SJSA1 (cell line): ENCODE measurements at places on chromosomes 3 and 15. TPM values are rescaled to one million over a fixed set of nuclear protein-coding genes. Genes with fewer than 3 reads are reported as not detected.

DNA sequence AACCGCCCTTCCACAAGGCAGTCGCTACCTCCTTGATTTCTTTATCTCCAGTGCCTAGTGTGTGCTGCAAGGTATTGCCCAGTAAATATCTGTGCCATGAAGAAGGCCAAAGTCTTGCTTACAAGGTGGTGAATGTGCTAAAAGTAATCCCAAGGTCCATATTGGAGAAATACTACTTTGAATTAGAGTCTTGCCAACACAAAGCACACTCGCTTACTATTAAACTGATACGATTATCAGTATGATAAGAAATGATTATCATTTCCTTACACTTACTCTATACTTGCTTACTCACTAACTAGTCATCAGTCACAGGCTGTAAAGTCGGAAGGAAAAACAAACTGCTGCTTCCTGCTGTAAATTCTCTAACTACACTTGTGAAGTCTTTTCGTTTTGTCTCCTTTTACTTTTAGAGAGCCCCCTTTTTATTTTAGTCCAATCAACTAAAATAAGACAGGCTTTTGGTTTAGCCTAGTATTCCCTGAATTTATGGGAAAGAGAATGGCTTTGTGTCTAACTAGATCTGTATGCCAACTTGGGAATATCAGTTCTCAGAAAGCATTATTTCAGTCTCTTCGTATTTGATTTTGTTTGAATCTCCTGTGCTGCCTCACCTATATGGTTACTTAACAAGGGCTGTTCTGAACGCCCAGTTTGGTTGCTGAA, 107.1 kb upstream of the TSC22D2 start:
- H3K36me3 ChIP-seq = no peaks in the 10 kb centered on the region
- no peak overlapping the region for H3K4me3 ChIP-seq
- peak overlapping the region; percentile 12; the same call in 1 of the 2 replicates for H3K27ac ChIP-seq
- no peaks in the 10 kb centered on the region for H3K27me3 ChIP-seq
- peaks cover 47% of the 10 kb centered on the region for H3K4me1 ChIP-seq
- DNase-seq = no peak

DNA sequence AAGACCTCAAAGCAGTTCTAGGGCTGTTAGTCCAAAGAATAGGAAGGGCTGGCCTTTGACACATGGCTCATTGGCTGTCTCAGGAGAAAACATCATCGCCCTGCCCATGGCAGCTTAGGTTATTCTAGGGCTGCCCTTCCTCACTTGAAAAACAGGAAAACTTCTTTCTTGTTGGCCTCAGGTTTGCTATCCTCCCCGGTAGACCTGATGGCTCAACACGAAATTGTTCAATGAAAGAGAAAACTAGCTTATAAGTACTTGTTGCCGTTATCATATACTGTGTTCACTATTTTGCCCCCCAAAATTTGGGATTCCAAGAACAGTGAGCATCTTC, 602 bp upstream of the SLTM start:
- H3K4me3 ChIP-seq = peak overlapping the region; percentile 95
- H3K27ac ChIP-seq = peak overlapping the region; percentile 94
- no peak for DNase-seq
- no peaks in the 10 kb centered on the region for H3K27me3 ChIP-seq
- peaks cover 20% of the 10 kb centered on the region for H3K36me3 ChIP-seq

DNA sequence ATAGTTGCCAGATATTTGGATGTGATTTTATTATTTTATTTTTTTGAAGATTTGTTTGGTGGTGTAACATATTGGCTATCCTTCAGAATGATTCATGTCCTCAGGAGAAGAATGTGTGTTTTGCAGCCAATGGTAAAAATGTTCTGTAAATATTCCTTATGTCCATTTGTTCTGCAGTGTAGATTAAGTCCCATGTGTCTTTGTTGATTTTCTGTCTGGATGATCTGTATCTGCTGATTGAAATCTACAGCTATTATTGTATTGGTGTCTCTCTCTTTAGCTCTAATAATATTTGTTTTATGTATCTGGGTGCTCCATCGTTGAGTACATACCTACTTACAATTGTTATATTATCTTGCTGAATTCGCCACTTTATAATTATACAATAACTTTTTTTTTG, 1641.7 kb downstream of the OTOL1 start:
- no peak overlapping the region for H3K4me3 ChIP-seq
- no peak for DNase-seq
- H3K27ac ChIP-seq = no peak overlapping the region

- H3K36me3 ChIP-seq = no peaks in the 10 kb centered on the region
- no peak overlapping the region for H3K4me3 ChIP-seq
- H3K4me1 ChIP-seq = no peaks in the 10 kb centered on the region
- DNase-seq = no peak
Measured at GRCh38 chr3:87354398-87354797, 78.0 kb upstream of the POU1F1 start.

DNA sequence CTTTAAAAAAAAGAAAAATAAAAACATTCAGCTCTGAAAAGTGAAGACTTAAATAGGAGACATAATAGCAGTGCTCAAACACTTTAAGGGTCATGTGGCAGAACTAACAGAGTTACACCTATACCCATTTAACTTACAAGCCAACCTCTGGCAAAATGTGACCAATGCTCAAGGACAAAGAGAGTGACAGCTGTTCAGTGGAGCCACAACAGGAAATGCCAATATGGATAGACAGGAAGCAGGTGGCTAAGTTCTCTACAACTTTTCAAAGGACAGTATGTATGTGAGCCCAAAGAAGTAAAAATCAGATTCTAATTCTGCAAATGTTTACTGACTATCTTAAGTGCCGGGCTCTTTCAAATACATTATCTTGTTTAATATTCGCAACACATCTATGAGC, 3.4 kb downstream of the TMCC1 start:
- DNase-seq = no peak
- no peak overlapping the region for H3K27ac ChIP-seq
- peaks cover 42% of the 10 kb centered on the region for H3K4me1 ChIP-seq
- H3K4me3 ChIP-seq = no peak overlapping the region

GRCh38 chr15:94743668-94744067, 512.3 kb downstream of the MCTP2 start:
- H3K36me3 ChIP-seq = no peaks in the 10 kb centered on the region
- H3K27ac ChIP-seq = no peak overlapping the region
- H3K27me3 ChIP-seq = no peaks in the 10 kb centered on the region
- no peaks in the 10 kb centered on the region for H3K4me1 ChIP-seq

GRCh38 chr15:101625980-101626379, 26.2 kb downstream of the TM2D3 start:
- no peaks in the 10 kb centered on the region for H3K4me1 ChIP-seq
- no peaks in the 10 kb centered on the region for H3K36me3 ChIP-seq
- no peaks in the 10 kb centered on the region for H3K27me3 ChIP-seq
- no peak overlapping the region for H3K27ac ChIP-seq
- no peak overlapping the region for H3K4me3 ChIP-seq
- no peak for DNase-seq

DNA sequence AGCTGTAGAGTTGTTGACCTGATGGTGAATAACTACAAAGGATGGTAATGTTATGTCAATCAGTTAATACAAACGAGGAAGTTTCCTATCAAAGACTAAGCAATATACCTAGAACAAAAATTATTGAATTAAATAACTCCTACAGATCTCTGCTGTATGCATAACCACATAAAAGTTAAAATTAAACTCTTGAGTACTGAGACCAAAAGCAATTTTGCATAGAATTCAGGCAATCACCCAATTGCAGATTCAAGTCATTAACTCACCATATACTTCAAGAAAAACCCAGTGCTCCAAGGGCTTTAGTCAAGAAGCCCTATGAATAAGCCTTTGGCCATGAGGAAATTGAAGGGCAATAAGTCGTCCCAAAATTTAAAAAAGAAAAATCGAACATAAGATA, 518.8 kb downstream of the MECOM start:
- peaks cover 16% of the 10 kb centered on the region for H3K4me1 ChIP-seq
- no peak for DNase-seq
- peak overlapping the region; percentile 72 for H3K4me3 ChIP-seq
- H3K36me3 ChIP-seq = peaks cover 10% of the 10 kb centered on the region

DNA sequence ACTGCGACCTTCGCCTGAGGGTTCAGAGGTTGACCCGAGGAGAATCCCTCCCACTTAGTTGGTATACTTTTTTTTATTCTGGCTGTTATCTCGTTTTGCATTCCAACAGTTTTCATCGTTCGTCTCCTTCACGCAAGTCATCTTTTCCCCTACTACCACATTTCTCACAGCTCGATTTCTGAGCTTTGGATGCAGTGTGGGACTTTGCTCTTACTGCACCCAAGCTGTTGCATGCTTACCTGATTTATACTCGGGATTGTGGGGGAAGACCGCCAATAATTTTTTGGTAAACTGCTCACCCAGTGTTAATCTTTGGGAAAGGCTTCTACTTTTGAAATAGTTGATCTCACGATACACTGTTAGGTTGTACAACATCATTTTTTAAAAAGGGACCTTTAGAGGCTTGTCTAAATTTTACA, 702 bp downstream of the TBC1D23 start:
- peak overlapping the region; percentile 80 for H3K4me3 ChIP-seq
- H3K36me3 ChIP-seq = peaks cover 3% of the 10 kb centered on the region; the same call in 1 of the 2 replicates
- DNase-seq = no peak
- H3K27ac ChIP-seq = peak overlapping the region; percentile 83
- peaks cover 21% of the 10 kb centered on the region for H3K4me1 ChIP-seq

- peaks cover 10% of the 10 kb centered on the region for H3K27me3 ChIP-seq
- no peak overlapping the region for H3K27ac ChIP-seq
- H3K36me3 ChIP-seq = no peaks in the 10 kb centered on the region
- H3K4me3 ChIP-seq = no peak overlapping the region
Measured at GRCh38 chr3:10955711-10956453, 36.7 kb upstream of the SLC6A1 start.

The GALNT15 gene
- total RNA-seq = 1.3 and 2.1 TPM in 2 replicates

The DAZL gene
- total RNA-seq = not detected in 2 replicates

DNA sequence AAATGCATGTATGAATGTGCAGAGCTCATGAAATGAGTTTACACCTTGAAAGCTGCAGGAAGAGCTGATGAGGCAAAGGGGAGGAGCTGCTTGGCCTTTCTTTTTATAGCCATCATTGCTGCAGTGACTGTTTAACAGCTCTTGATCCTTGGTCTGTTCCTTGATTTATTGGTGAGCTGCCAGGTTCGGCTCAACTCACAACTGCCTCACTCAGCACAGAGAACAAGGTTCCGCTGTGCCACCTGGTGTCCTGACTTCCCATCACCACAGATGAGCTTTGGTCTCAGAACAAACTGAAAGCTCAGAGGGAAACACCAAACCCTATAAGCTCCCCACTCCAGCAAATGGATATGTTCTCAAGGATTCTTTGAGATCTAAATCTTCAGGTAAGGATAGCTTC, 626.1 kb downstream of the MAGI1 start:
- no peak for DNase-seq
- no peaks in the 10 kb centered on the region for H3K4me1 ChIP-seq
- H3K27ac ChIP-seq = no peak overlapping the region
- no peaks in the 10 kb centered on the region for H3K36me3 ChIP-seq
- no peaks in the 10 kb centered on the region for H3K27me3 ChIP-seq

- H3K27me3 ChIP-seq = no peaks in the 10 kb centered on the region
- no peak overlapping the region for H3K4me3 ChIP-seq
- H3K36me3 ChIP-seq = no peaks in the 10 kb centered on the region
- no peak for DNase-seq
Measured at GRCh38 chr15:37801529-37801928, 132.9 kb upstream of the TMCO5A start.

DNA sequence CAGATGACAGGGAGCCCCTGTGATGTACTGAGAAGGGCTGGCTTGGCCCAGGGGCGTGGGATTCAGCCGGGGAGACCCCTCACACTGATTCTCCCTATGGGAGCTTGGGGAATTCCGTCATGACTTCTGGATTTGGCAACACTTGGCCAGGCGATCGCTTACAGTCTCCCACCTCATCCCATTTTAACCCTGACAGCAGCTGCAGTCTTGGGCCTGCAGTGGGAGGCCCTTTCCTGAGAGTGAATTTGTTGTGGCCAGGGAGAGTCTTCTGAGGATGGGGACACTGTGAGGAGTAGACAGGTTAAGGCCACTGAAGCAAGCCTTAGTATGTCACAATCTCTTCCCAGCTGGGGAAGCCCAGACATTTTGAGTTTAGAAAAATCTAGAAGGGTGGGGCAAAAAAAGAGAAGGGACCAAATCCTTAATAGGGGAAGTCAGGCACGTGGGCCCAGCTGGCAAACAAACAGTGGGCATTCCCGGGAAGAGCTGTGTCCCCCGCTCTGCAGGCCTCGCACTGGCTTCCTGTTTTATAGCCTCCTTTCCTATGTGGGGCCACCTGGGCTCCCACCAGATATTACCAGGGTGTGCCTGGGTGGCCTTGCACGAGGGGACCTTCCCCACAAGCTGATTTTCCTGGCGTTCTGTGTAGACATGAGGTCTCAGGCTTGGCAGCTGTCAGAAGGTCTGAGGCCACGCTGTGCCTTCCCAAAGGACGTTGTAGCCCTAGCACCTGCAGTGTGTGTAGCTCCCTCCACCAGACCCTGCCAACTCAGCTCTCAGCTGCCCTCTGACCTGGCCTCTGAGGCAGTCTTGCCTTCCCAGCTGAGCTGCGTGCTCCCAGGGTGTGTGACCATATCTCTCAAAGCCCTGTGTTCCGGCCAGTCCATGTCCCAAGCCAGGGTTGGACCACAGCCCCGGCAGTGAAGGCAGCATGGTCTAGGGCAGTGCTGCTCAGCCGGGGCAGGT, 64.5 kb downstream of the FEM1B start:
- DNase-seq = no peak
- H3K4me1 ChIP-seq = peaks cover 6% of the 10 kb centered on the region
- no peak overlapping the region for H3K27ac ChIP-seq
- no peak overlapping the region for H3K4me3 ChIP-seq

GRCh38 chr3:2375376-2375775, 276.7 kb downstream of the CNTN4 start:
- DNase-seq = no peak
- no peak overlapping the region for H3K4me3 ChIP-seq
- H3K27me3 ChIP-seq = no peaks in the 10 kb centered on the region

GRCh38 chr3:56928379-56929068, 126.8 kb upstream of the ARHGEF3 start:
- no peaks in the 10 kb centered on the region for H3K36me3 ChIP-seq
- H3K27ac ChIP-seq = peak overlapping the region; percentile 60
- peak; percentile 54 for DNase-seq

The MAP2K1 gene
- 43.9 TPM in 2 replicates for total RNA-seq

GRCh38 chr15:90644952-90645725, 72.0 kb upstream of the BLM start:
- H3K27ac ChIP-seq = no peak overlapping the region
- peaks cover 21% of the 10 kb centered on the region for H3K4me1 ChIP-seq
- H3K4me3 ChIP-seq = no peak overlapping the region
- no peak for DNase-seq
- H3K27me3 ChIP-seq = no peaks in the 10 kb centered on the region

DNA sequence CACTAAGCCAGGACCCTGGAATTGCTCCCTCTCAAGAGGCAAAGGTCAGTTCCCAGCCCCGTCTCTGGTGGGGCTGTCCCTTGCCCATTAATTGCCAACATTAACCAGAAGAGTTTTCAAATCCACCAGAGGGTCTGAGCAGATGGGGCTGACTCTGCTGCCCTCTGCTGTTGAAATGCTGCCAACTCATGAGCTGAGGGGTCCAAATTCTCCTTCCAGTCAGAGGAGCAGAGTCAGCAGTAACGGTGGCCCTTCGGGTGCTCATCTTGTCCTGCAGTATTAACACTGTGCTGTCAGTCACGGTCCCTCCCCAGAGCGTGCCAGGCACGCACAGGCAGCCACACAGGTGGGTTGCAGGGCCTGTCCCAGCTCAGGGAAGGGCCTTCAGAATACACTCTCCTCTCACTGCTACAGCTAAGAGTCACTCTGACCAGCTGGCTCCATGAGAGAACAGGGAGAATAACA, 10.7 kb upstream of the SPTBN5 start:
- H3K4me1 ChIP-seq = no peaks in the 10 kb centered on the region
- no peaks in the 10 kb centered on the region for H3K27me3 ChIP-seq
- peaks cover 64% of the 10 kb centered on the region for H3K36me3 ChIP-seq
- H3K27ac ChIP-seq = no peak overlapping the region
